NCI-H187 treated with DMSO at 0.1 percent for 48 hours (cell line): ENCODE measurements at places on chromosomes 7 and 10.

DNA sequence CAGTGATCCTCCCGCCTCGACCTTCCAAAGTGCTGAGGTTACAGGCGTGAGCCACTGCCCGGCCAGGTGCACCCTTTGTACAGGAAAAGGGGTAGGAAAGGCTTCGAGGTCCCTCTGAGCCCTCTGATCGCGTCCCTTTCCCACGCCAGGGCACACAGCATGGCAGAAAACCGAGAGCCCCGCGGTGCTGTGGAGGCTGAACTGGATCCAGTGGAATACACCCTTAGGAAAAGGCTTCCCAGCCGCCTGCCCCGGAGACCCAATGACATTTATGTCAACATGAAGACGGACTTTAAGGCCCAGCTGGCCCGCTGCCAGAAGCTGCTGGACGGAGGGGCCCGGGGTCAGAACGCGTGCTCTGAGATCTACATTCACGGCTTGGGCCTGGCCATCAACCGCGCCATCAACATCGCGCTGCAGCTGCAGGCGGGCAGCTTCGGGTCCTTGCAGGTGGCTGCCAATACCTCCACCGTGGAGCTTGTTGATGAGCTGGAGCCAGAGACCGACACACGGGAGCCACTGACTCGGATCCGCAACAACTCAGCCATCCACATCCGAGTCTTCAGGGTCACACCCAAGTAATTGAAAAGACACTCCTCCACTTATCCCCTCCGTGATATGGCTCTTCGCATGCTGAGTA is 871 bp downstream of the POP7 start:
- no peak for DNase-seq

DNA sequence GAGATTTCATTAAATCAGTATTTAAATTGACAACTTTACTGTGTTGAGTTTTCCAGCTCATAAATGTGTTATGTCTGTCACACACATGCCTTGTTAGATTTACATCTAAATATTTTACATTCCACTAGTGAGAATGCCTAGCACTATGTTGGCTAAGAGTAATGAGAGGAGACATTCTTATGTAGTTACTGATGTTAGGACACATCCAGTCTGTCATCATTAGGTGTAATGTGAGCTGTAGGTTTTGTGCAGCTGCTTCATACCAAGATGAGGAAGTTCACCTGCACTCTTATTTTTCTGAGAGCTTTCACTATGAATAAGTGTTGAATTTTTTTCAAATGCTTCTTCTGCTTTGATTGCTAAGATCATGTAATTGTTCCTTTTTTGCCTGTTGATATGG is 218.0 kb upstream of the IGFBP3 start:
- no peak for DNase-seq

- no peak for DNase-seq
These were observed 36.5 kb downstream of the CAMK2B start for GRCh38 chr7:44288811-44289340.

GRCh38 chr7:75866114-75866488 is 12.7 kb upstream of the RHBDD2 start:
- DNase-seq: no peak

DNA sequence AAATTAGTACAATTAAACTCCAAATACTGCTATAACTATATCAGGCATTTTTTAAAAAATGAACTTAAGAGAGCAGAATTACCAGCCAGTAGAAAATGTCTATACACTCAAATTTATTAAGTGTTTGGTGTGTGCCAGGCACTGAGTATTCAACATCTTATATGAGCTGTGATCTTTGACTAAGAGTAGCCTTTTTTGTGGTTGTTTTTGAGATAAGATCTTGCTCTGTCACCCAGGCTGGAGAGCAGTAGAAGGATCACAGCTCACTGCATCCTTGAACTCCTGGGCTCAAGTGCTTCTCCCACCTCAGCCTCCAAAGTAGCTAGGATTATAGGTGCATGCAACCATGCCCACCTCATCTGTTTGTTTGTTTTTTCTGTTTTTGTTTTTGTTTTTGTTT is 102.5 kb upstream of the CELF2 start:
- no peak for DNase-seq

- no peak for DNase-seq
These were observed 903 bp downstream of the ZNF655 start for GRCh38 chr7:99559175-99559915.
